ENCODE measurements at places on chromosomes 4 and X.

- no peak for DNase-seq
Observed at GRCh38 chr4:98341309-98341708, 80.1 kb downstream of the RAP1GDS1 start.

- DNase-seq, result no peak
Observed at GRCh38 chr4:25592736-25593135, 62.9 kb upstream of the SLC34A2 start.

DNA sequence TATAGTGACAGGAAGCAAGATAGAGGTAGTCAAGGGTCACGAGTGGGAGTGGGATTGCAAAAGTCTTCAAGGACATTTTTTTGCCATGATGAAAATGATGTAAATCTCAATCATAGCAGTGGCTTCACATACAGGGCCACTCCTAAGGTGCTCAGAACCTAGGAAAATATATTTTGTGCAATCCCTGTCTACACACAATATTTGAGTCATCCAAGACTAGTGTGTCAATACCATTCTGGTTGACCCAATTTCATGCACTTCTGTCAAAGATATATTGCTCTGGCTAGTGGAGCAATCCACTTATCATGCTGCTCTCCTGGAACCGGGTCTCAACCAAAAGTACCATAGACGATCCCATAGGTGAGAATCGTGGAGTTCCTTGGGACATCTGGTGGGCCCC is 24.2 kb upstream of the XPNPEP2 start:
- no peak for DNase-seq

DNA sequence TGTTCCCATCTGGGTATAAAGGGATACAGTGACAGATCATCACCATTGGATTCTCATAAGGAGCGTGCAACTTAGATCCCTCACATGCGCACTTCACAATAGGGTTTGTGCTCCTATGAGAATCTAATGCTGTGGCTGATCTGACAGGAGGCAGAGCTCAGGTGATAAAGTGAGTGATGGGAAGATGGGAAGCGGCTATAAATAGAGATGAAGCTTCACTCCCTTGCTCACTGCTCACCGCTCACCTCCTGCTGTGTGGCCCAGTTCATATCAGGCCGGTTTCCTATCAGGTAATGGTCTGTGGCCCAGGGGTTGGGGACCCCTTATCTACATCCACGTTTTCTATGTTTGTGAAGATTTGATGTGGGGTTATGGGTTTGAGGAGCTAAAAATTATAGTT is 43.7 kb downstream of the FAT4 start:
- no peak for DNase-seq

DNA sequence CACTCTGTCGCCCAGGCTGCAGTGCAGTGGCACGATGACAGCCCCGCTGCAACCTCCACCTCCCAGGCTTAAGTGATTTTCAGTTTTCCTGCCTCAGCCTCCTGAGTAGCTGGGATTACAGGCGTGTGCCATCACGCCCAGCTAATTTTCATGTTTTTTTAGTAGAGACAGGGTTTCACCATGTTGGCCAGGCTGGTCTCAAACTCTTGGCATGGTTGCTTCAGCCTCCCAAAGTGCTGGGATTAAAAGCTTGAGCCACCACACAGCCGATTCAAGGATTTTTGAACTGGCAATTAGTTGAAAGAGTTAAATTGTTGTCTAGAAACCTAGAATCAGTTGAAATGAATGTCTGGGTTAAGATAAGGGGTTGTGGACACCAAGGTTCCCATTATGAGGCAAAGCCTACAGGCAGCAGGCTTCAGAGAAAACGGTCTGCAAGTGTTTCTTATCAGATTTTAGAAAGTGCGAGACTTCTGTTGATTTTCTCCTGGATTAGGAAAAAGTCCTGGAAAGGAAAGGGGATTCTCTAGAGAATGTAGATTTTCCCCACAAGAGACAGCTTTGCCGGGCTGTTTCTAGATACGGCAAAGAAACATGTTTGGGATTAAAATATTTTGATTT is 8.3 kb upstream of the CCNI start:
- no peak for DNase-seq

GRCh38 chrX:119194621-119195020 is 41.5 kb upstream of the PGRMC1 start:
- no peak for DNase-seq

GRCh38 chr4:85790582-85790981 is 315.6 kb downstream of the ARHGAP24 start:
- DNase-seq, result no peak

DNA sequence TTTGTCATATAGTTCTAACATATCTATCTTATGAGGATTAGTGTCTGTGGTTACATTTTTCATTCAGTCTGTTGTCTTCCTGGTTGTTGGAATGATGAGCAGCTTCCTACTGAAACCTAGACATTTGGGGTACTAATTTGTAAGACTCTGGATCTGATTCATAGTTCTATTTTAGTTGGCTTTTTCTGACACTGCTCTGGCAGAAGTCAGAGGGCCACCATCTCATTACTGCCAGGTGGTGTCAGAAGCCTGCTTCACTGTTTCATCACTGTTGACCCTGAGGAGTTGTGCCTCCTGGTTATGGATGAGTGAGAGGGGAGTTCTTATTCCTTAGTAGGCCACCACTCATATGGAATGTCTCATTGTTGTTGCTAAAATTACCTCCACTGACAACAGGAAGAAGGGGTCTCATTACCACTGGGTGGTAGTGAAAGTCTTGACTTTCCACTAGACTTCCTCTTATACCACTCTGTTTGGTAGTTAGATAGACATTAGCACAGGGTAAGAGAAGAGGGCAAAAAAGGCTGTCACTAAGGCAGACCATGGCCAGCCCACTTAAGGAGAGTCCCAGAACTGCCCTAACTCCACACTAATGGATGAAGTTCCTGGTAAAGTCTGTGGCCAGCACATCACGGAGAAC is 395.2 kb downstream of the SPOCK3 start:
- DNase-seq, result no peak

DNA sequence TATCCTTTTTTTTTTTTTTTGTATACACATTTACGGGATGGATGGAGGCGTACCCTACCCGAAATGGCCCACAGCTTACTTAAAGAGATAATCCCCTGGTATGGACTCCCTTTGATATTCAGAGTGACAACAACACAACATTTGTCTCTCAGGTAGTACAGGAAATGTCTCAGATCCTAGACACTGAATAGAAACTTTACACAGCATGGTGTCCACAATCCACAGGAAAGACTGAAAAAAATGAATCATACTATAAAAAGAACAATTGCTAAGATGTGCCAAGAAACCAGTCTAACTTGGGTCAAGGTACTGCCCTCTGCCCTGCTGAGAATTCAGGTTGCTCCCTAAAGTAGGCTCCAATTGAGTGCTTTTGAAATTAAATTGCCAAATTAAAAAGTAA is 100.8 kb upstream of the LANCL3 start:
- no peak for DNase-seq

DNA sequence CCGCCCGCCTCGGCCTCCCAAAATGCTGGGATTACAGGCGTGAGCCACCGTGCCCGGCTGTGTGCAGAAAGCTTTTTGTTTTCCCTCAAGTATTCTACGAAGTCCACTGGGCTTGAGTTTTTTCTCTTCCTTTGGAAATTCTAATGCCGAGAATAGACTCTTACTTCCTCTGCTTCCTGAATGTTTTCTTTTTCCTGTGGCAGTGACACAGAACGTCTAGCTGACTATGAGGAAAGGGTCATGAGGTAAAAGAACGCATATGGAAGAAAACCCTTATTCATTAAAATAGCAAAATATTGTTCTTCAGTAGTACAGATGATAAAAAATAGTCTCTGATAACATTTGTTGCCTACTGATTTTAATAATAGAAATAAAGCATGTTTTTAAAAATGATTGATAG is 4.9 kb upstream of the SLC25A4 start:
- DNase-seq, result no peak

- no peak for DNase-seq
Observed at GRCh38 chrX:29580560-29580959, 634.8 kb upstream of the MAGEB2 start.
